Stimulated activated CD4-positive, alpha-beta T cell treated with anti-CD3 and anti-CD28 coated beads, Interleukin-4, amount 100 ng/mL, for 48 hours (primary cell): ENCODE measurements at places on chromosomes 11 and 22.

GRCh38 chr22:19180740-19181410 lies 2.3 kb upstream of the SLC25A1 start:
- no peak for DNase-seq

DNA sequence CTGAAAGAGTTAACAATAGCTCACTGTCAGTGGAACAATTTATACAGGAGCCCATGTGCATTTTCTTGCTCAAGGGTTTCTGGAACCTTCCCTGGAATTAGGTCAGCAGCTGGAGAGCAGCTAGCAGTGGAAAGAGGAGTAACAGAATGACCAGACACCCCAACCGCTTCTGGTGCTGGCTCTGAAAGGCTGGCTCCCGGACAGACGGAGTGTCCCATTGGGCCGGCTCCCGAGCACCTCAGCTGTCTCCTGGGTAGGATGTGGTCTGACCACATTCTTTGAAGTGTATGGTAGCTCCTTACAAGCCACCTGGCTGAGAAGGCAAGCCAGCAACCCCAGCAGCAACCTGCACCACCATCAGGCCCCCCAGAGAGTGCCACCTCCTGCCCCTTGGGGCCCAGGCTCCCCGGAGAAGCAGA lies 44.7 kb downstream of the ABTB2 start:
- DNase-seq: no peak

DNA sequence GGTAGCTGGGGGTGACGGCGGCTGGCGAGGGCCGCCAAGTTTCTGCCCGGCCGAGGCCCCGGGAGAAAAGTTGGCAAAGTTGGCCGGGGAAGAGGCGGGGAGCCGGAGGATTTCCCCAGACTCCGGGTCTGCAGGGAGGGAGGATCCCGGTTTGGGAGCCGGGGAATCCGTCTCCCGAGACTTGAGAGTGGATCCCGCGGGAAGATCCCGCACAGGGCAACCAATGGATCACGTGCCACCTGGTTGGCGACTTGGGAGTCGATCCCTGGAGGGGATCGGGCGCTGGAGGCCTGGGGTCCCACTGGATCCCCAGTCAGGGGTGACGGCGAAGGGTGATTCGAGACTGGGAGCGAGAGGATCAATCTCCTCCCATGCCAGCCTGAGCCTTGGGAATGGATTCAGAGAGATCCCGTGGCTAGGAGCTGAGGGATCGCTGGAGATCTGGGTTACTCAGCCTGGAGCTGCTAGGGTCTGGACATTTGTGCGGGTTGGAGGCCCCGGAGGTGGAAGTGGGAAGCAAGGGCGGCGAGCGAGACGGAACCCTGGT lies 394 bp downstream of the KIAA1671 start:
- no peak for DNase-seq

DNA sequence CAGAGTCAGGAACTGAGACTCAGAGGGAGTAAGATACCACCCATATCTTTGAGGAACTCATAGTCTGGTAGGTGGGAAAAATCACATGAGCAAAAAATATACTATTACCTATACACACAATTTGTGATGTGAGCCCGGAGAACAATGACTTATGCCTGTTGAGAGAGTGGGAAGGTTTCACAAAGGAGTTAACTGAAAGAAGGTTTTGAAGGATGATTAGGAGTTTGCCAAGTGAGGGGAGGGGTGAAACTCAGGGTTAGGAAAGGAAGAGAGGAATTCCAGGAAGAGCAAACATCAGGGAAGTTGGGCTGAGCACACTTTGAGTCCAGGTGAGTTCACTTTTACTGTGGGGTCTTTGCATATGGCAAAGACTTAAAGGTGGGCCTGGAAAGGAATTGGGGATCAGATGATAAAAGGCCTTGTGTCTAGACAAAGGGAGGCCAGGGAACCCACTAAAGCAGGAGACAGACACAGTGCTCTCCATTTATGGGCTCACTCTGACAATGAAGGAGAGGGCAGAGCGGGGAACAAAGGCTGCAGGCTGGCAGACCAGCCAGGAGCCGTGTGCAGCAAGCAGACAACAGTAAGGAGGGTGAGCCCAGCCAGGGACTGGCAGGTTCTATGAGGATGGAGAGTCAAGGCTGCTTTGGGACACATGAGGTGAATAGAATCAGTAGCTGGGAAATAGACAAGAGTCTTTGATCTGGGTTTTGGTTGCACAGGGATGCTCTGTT lies 33.1 kb downstream of the TSPAN18 start:
- no peak for DNase-seq

- no peak for DNase-seq
These were observed 282.3 kb downstream of the ST3GAL4 start for GRCh38 chr11:126637795-126638175.

GRCh38 chr22:30694171-30694639 lies 469 bp upstream of the OSBP2 start:
- peak; percentile 42 for DNase-seq

DNA sequence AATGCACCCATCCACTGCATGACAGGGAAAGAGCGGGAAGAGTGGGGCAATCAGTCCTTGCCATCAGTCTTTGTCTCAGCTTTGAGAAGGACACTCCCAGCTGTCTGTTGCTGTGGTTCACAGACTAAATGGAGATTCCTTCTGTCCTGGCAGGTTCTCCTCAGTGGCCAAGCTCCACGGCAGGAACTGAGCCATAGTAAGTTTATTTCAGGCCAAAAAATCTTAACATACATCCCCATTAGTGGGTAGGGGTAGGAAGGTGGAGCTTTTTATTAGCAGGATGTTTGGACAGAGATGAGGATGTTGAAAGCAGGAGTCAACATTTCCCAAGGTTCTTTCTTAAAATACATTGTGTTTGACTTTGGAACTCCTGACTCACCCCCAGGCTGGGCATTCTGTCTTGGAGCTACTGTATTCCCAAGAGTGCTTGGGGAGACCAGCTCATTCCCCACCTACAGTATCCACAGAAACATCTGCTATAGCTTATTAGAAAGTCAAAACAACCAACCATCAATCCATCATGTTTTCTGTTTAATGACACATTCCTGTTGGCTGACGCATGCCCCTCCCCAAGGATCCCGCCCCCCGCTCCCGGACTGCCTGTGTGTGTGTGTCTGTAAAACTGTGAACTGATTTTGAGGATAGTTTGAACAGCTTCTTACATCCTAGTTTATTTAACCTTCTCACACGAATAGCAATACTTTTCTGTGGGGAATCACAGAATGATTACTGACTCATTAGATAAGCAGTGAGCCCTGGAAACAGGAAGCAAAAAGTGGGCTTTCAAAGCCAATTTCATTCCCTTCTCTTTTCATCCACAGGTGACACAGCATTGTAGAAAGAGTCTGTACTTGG lies 109.5 kb downstream of the CCDC81 start:
- no peak for DNase-seq

DNA sequence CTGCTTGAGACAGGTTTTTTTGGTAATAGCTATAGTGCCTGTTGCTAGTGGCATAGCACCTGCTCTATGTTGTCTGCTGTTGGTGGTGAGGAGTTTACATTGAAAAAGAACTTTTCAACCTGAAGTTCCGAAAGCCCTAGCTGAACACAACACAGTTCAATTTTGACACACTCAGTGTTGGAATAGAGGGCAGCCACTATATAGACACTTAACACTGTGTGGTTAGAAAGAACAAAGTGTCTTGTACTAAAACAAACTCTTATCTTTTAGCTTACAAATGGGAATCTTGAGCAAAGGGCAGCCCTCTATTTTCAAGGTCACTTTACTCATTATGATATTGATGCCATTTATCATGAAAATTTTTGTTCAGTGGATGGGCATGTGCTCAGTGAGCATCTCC lies 18.4 kb downstream of the TBCEL start:
- DNase-seq: no peak

GRCh38 chr11:73396251-73396930 lies 20.2 kb downstream of the RELT start:
- no peak for DNase-seq

- DNase-seq: no peak
These were observed 496 bp upstream of the CST6 start for GRCh38 chr11:66011239-66011784.

GRCh38 chr11:69299023-69299461 lies 5.1 kb downstream of the MYEOV start:
- DNase-seq: no peak

- DNase-seq: no peak
These were observed 770.6 kb downstream of the FAM181B start for GRCh38 chr11:81963018-81963417.

- DNase-seq: no peak
These were observed 37.2 kb upstream of the ADSL start for GRCh38 chr22:40308999-40309573.

GRCh38 chr11:111039982-111040381 lies 205.5 kb upstream of the POU2AF2 start:
- DNase-seq: no peak

DNA sequence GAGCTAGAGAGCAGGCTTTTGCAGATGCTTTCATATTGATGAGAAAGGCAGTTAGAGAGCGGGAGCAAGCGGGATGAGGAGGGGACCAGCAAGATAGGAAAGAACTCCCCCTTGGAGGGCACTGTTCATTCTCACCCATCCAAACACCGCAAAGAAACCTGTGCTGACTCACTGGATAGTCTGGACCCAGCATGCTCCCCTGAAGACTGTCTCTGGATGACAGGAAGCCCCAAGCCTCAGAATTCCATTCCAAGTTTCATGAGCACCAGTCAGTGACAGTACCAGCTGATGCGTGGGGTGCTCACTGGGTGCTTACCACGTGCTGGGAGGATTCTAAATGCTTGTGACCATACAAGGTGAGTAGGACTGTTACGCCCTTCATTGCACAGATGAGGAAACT lies 34.2 kb downstream of the MICAL3 start:
- DNase-seq: no peak

DNA sequence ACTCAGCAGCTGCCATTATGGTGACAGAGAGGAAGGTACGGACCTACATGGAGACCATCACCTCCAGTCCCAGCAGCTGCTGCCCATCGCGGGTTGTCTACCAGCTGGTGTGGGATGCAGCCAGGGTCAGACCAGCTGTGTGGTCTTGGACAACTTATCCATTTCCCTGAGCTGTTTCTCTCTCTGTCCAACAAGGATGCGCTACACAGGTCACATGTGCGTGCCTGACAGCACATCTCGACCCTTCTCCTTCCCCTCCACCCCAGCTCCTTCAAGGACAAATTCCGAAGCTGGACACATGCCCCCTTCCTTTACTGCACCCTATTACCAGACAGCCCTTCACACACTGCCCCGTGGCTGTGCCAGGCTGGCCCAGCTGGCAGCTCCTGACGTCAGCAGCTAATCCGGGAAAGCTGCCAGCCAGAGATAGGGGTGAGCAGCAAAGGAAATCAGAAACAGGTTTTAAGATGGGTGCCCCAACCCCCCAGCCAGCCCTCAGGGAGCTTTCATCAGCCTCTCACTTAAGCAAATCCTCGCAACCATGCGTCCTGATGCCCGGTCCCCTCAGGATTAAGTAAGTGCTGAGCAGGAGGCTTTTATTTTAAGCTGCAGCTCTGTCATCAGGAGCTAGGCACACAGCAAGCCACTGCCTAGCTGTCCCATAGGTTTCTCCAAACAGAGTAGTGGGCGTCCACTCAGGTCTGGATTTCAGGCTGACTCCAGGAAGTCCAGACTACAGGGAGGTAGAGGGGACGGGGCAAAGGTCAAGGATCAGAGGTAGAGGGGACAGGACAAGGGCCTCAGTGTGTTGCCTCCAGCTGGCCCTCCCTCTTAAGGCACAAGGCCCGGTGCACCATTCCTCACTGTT lies 20.3 kb downstream of the TEF start:
- no peak for DNase-seq

DNA sequence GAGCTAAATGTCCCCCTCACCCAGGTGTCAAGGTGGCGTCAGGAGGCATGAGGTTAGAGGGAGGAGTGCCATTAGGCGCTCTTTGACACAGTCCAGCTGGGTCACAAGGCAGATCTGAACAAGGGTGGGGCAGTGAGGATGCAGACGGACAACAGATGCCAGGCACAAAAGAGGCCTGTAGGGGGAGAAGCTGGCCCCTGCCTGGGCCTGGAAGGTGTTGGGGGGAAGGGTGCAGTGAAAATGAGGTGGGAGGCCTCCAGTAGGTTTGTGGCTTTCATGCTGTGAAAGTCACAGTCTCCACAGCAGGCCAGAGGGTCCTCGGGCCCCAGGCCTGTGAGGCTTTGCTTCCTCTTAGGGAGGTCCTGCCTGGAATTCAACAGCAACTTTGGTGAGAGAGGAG lies 85.0 kb upstream of the PLET1 start:
- DNase-seq: no peak

- no peak for DNase-seq
These were observed 707.0 kb downstream of the NTM start for GRCh38 chr11:132077416-132077815.

- DNase-seq: no peak
These were observed 103.2 kb upstream of the KIRREL3 start for GRCh38 chr11:127103586-127104388.

GRCh38 chr11:126282361-126282735 lies 545 bp upstream of the TIRAP start:
- no peak for DNase-seq

DNA sequence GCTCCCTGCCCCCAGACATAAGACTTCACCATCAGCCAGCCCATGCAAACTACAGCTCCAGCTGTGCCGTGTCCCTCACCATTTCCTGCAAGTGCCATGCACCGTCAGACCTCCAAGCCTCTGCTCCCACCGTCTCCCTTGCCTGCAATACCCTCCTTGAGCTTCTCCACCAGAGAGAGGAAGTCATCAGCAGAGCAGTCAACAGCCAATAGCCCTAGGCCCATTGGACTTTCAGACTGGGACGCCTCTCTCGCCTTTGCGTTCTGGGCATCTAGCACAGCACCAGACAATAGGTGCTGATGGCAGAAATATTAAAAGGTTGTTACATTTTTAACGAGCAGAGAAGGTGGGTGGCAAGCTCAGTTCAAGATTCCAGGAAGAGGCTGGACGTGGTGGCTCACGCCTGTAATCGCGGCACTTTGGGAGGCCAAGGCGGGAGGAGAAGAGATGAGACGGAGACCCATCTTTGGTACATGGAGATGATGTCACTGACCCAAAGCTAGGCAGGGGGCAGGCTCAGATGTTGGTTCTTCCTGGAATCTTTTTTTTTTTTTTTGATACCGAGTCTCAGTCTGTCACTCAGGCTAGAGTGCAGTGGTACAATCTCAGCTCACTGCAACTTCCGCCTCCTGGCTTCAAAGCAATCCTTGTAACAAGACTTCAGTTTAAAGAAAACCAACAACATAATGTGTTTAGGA lies 31.9 kb downstream of the SCGB1A1 start:
- no peak for DNase-seq

DNA sequence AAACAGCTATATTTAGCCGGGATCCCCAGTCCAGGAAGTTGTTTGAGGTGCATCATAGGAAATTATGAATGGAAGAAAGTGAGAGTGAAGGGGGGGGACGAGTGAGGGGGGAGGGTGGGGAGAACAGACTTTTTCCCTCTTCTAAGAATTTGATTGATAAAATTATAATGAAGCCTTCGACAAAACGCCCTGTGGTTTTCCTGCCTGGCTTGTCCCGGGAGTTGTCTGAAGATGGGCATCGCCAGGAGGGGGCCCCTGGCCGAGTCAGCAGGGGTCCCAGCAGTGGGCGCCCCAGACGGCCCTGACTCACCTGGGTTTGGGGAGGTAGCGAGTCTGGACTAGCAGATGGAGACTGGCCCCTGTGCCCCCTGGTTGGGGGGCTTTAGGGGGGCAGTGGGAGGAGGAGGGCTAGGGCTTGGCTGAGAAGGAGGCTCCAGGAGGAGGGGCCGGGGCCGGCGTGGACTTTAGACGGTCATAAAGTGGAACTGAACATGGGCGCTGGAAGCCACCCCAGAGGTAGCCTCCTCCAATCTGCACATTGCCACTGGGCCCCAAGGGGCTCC lies 336 bp upstream of the LIF start:
- DNase-seq: no peak
